Activated CD4-positive, CD25-positive, alpha-beta regulatory T cell treated with anti-CD3 and anti-CD28 coated beads, Interleukin-2, amount 50 U/mL, for 24 hours (primary cell): ENCODE measurements at places on chromosomes 16 and 17.

DNA sequence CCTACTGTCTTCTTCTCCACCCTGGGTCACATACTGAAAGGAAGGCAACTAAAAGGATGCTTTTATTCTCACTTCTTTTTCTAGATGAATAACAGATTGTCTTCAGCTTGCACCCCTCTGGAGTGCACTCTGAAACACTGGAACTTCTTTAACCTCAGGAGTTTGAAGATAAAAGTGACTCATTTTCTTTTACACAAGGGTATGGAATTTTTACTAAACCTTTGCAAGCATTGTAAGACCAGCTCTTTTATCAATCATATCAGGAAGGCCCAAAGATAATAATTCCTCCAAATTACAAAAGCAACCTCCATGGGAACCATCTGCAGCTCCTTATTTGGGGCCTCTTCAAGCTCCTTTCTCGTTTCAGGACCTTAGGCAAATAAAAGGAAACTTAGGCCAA lies 193.5 kb upstream of the KIF2B start:
- no peak for ATAC-seq

DNA sequence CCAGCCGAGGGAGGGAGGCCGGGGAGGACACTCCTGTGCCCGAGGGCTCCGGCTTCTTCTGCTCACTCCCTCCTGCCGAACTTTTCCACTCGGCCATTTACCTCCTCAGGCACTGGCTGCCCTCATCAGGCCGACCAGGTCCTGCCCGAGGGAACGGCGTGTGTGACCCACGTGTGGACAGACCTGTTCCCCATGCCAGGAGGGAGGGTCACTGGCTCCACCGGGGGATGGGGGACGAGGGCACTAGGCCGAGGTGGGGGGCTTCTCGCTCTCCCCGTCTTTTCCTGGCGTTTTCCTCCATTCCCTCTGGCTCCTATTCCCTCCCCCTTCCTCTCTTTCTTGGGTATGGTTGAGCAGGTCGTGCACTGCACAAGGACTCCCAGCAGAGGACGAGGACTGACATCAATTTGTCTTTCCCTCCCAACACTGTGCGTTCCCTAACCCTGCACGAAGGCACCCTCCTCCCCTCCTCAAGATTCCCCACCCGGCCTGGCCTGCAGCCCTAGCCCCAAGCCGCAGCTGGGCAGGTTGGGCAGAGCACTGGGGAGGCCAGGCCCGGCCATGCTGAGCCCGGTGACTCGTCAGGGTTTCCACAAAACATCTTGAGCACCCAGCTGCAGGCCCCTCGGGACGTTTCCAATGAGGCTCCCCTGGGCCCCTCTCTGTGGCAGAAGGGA lies 3.2 kb upstream of the IL17C start:
- ATAC-seq, result no peak

GRCh38 chr17:29570521-29570920 lies 2.0 kb downstream of the TP53I13 start:
- no peak for ATAC-seq

GRCh38 chr17:73731733-73732132 lies 87.5 kb upstream of the SDK2 start:
- ATAC-seq, result no peak

- ATAC-seq, result no peak
Observed at GRCh38 chr16:16163571-16163970, 59.7 kb downstream of the ABCC6 start.

DNA sequence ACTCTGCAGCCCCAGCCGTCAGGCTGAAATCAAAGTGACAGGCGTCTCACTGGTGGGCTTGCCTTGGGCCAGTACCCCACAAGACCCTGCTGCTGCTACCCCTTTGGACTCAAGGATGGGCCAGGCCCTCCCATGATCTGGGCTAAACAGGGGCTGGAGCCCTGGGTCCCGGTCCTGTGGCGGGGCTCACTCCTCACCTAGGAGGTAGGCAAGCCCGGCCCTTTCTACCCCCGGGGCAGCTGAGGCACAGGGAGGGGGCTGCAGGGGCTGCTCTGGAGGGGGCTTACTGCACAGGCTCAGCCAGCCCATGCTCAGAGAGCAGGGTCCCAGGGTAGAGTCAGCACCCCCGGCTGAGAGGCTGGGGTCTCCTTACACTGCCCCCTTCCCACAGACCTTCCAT lies 23.6 kb downstream of the KATNB1 start:
- ATAC-seq, result no peak

DNA sequence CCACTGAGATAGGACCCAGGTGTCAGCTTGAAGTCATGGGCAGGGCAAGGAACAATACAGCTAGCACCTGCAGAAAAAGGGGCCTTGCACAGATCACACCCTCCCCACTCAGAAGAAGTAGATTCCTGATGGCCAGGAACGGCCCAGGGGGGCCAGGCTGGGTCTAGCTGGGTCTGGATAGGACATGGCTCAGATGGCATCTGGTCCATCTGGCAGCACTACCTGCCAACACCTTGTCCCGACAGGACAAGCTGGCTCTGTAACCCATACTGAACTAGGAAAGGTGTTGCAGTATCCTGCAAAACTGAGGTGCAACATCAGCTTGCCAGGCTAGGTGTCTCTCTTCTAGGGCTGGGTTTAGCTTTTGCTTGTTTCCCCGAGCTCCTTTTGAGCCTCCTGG lies 38.9 kb upstream of the GFOD2 start:
- no peak for ATAC-seq

DNA sequence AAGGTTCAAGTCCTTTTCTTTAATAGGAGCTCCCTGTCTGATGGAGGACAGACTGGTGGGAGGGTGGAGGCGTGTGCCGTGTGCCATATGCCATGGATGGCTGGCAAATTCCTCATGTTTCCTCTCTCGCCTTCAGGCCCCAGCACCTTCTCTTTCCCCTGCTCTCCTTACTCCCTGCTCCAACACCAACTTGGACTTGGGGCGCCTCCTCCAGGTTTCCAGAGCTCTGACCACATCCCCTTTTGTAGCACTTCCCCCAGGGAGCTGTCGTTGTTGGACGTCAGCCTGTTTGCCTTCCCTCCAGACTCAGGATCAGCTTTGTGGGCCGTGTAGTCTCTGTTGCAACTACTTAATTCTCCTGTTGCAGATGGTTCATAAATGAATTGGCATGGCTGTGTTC lies 30.7 kb downstream of the TMC7 start:
- ATAC-seq, result no peak

DNA sequence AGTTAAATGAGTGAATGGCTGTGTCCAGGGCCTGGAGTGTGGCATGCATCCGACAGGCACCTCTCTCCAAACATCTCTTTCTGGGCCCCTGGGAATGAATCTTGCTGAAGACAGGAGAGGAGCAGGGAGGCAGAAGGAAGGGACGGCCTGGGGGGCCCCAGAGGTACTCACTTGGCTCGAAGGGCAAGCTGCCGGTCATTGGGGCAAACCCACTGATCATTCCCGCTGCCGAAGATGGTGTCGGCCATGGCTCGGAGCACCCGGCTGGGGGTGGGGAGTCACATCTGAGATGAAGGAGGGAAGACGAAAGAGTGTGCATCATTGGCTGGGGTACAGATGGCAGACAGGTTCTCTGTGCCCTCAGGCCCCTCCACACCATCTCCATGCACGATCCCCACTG lies 25.3 kb downstream of the RPH3AL start:
- ATAC-seq, result no peak

DNA sequence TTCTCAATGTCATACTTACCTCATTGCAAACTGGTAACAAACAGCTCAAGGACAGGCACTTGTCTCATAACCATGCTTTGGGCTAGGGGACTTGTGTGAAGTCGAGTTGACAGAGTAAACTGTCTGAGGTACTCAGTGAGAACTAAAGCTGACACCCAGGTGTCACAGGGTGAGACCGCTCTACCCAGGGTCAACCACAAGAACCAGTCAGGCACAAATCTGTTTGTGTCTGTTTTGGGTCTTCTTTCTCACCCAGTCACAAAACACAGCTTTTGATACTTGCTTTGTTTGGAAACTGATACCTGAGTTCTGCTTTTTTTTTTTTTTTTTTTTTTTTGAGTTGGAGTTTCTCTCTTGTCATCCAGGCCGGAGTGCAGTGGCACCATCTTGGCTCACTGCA lies 161.1 kb downstream of the STX8 start:
- no peak for ATAC-seq
